ENCODE measurements at places on chromosomes 6 and 20.

DNA sequence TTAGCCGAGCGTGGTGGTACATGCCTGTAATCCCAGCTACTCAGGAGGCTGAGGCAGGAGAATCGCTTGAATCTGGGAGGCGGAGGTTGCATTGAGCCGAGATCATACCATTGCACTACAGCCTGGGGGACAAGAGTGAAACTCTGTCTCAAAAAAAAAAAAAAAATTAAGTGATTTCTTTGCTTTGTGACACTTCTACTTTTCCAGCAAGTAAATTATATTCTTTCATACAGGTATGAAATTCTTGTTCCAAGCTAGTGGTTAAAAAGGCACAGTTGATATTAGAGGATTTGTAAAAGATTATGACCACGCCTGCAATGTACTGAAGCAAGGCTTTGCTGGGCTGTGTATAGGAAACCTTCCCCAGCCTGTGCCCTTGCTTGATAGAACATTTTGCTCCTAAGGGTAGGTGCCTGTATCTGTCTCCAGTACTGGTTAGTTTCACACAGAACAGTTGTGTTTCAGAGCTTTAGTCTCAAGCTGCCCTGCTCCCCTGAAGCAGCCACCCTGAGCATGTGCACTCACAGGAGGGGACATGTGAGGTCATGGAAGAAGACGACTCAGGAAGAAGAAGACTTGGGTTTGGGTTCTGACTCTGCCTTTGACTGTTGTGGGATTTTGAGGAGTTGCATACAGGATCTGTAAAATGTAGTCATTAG, 10.2 kb downstream of the PTPN1 start:
- no peak for DNase-seq

DNA sequence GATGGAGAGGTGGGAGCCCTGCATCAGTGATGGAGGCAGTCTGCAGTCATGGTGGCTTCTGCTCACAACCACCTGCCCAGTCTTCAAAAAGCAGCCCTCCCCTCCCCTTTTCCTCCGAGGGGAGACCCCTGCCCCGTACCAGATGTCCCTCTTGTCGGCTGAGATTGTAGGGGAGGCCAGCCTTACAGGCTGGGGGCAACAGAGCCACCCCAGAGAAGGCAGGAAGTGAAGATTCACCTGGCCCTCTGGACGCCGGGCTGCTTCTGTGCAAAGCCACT, 4.5 kb downstream of the TNFRSF6B start:
- DNase-seq, result no peak

DNA sequence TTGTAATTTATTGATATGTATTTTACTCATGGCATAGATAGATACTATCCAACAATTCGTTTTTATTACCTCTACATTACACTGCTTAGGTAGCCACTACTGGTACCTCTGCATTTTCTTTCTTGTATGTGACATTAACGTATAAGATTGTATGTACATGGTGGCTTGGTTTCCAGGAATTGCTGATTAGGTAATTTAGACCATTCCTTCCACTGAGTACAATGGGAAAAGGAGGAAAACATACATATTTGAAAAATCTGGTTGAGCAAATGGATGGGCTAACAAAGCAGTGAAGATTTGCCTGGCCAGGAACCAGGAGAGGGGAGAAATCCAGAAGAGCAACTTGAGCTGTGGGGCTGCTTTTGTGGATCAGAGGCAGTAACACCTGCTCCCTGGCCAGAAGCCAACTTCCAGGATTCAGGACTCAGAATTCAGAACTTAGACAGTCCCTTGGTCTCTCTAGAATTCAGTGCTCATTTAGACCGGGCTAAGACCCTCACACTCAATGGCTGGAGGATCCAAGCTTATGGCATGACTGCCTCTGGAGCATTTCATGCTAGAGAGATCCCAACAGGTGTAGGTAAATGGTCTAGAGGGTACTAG, 17.9 kb upstream of the MICB start:
- DNase-seq, result no peak

DNA sequence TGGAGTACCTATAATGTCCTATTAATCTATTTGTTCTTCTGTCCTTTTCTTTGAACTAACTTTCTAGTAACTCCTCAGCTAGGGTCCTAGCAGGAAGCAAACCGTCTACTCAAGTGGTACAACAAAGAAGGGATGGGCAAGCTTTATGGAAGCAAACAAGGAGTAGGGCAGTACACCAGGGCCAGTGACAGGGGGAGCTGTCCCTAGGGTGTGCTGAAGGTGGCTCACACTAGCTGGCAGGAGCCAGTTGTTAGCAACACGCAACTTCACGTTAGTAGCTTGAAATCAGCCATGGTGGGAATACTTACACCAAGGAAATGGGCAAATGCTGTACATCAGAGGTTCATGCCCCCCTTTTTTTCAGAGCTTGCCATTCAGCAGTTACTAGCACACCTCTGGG, 74.0 kb upstream of the EYA2 start:
- DNase-seq, result no peak

GRCh38 chr20:2195614-2196013, 94.0 kb downstream of the STK35 start:
- no peak for DNase-seq

DNA sequence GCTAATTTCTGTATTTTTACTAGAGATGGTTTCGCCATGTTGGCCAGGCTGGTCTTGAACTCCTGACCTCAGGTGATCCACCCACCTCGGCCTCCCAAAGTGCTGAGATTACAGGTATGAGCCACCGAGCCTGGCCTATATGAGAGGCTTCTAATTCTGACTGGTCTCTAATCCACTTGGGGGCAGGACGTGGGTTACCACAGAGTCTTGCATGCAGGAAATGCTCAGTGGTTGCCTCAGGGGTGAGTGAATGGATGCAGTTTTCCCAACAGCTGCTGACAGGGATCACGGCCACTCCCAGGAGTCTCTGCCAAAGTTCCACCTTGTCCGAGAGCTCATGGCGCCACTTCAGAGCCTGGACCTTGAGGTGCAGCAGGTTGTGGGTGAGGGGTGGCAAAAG, 6.4 kb upstream of the FANCE start:
- DNase-seq, result no peak

GRCh38 chr6:44166591-44167184, 8.1 kb downstream of the CAPN11 start:
- no peak for DNase-seq

DNA sequence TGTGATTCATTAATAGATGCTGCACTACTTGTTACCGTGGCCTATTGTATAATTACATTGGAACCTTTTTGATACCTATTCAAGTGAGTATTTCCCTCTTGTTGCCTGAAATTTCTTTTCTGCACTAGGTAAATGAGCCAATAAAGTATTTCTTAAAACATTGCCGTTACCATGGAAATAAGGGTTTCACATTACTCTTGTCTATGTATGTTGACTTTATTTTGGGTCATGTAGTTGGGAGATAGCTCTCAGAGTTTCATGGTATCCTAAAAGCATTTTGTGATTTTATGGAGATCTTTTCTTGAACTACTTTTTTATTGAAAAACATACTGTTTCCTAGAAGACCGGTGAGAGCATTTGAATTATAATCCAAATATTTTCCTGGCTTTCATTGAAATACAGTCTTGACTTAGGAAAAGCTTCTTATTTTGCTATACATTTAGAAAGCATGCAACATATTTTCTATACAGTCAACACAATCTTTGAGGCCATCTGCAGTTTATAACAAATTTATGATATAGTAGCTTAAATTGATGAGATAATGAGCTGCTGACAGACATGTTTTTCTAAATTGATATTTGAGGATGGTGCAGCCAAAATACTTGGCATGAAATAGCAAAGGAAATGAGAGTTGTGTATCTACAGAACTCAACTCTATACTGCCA, 650.4 kb downstream of the RFPL4B start:
- no peak for DNase-seq

- no peak for DNase-seq
Measured at GRCh38 chr6:153051801-153052200, 49.3 kb upstream of the MTRF1L start.

DNA sequence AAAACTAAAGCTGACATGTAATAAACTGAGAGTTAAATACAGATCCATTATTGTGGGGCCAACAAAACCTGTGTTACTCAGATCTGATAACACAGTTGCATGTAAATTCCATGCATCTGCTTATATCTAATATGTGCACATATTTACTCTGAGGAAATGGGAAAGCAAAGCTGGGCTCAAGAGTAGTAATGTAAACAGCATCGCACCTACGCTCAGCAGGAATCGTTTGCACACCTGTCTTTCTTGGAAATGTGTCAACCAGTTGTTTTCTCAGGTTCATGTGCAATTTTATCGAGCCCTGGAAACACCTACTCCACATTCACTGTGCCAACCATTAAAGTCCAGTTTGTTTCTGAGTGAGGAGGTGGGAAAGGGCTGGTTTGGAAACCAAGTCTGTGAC, 80.3 kb upstream of the CNKSR3 start:
- no peak for DNase-seq

GRCh38 chr20:13105039-13105438, 96.3 kb downstream of the SPTLC3 start:
- DNase-seq, result no peak

GRCh38 chr20:20638878-20639277, 73.6 kb downstream of the RALGAPA2 start:
- DNase-seq, result no peak
